ENCODE measurements at places on chromosomes 1 and 21. TPM values are rescaled to one million over a fixed set of nuclear protein-coding genes. Genes with fewer than 3 reads are reported as not detected.

ITGB2 gene
- 3.0 TPM for total RNA-seq

ZNF593 gene
- 89.3 TPM for total RNA-seq

B3GALT2 gene
- total RNA-seq = not detected

MCOLN2 gene
- 2.5 TPM for total RNA-seq

ZSWIM5 gene
- 0.23 TPM for total RNA-seq

APOBEC4 gene
- not detected for total RNA-seq

C8A gene
- total RNA-seq = not detected

S100A7A gene
- not detected for total RNA-seq

EDARADD gene
- 3.3 TPM for total RNA-seq

Data from epithelial cell of proximal tubule (primary cell).